ENCODE measurements at places on chromosomes 3 and 15. TPM values are rescaled to one million over a fixed set of nuclear protein-coding genes. Genes with fewer than 3 reads are reported as not detected.

DNA sequence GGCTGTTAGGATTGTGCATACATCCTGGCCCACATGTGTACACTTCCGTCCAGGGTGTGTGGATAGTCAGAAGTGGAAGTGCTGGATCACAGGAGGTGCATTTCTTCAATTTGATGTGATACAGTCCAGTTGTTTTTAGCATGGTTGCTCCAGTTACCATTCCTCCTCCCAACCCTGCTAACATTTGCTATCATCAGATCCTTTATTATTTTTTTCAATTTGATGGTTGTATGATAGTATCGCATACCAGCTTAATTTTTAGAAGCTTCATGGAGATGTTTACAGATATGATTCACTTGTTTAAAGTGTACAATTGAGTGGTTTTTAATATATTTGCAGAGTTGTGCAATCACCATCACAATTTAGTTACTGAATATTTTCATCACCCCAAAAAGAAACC lies 202.7 kb downstream of the ITPR1 start:
- H3K4me3 ChIP-seq: no peak overlapping the region
- H3K27me3 ChIP-seq: no peaks in the 10 kb centered on the region
- H3K4me1 ChIP-seq: peaks cover 21% of the 10 kb centered on the region
- peaks cover 10% of the 10 kb centered on the region for H3K36me3 ChIP-seq
- peak; percentile 10 for DNase-seq

- H3K4me3 ChIP-seq: no peak overlapping the region
- no peaks in the 10 kb centered on the region for H3K27me3 ChIP-seq
- no peaks in the 10 kb centered on the region for H3K4me1 ChIP-seq
- 0 out of 2 replicates have a peak, but pooled peaks cover 5% of the 10 kb centered on the region for H3K36me3 ChIP-seq
- H3K27ac ChIP-seq: no peak overlapping the region
- no peak for DNase-seq
Observed at GRCh38 chr15:92232876-92233275, 160.8 kb upstream of the ST8SIA2 start.

GRCh38 chr15:57324590-57324890 lies 51.8 kb upstream of the CGNL1 start:
- peaks cover 9% of the 10 kb centered on the region for H3K27me3 ChIP-seq
- peaks cover 36% of the 10 kb centered on the region for H3K4me1 ChIP-seq
- no peak overlapping the region for H3K27ac ChIP-seq
- no peak overlapping the region for H3K4me3 ChIP-seq
- DNase-seq: no peak
- no peaks in the 10 kb centered on the region for H3K36me3 ChIP-seq

DNA sequence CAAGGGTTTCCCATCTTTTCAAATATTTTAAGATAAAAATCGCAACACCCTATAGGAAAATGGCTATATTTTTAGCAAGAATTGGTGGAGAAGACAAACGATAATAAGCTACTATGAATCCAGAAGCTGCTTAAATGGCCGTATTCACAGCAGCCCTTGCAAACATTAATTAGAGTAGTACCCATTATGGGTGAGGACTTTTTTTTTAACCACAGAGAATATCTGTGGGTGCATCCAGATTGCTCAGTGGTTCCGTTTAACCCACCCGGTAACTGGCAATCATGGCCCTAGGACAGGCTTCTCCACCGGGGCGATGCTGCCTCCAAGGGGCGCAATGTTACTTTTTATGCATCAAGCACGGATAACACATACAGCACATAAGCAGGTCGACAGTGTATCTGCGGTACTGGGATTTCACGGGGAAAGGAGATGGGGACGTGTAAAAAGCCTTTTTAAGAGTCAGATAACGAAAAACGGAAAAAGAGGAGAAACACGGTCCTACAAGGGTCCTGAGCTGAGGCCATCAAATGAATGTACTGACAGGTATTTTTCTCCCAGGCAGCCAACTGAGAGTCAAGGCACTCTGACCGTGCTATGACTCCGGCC lies 968 bp upstream of the TMEM266 start:
- H3K27ac ChIP-seq: no peak overlapping the region
- peaks cover 12% of the 10 kb centered on the region for H3K4me1 ChIP-seq
- DNase-seq: no peak
- H3K27me3 ChIP-seq: peaks cover 58% of the 10 kb centered on the region
- no peaks in the 10 kb centered on the region for H3K36me3 ChIP-seq

- no peak for DNase-seq
- H3K4me3 ChIP-seq: no peak overlapping the region
- no peaks in the 10 kb centered on the region for H3K36me3 ChIP-seq
- H3K27ac ChIP-seq: no peak overlapping the region
- no peaks in the 10 kb centered on the region for H3K4me1 ChIP-seq
Observed at GRCh38 chr3:163315786-163316185, 1762.5 kb downstream of the SI start.

DNA sequence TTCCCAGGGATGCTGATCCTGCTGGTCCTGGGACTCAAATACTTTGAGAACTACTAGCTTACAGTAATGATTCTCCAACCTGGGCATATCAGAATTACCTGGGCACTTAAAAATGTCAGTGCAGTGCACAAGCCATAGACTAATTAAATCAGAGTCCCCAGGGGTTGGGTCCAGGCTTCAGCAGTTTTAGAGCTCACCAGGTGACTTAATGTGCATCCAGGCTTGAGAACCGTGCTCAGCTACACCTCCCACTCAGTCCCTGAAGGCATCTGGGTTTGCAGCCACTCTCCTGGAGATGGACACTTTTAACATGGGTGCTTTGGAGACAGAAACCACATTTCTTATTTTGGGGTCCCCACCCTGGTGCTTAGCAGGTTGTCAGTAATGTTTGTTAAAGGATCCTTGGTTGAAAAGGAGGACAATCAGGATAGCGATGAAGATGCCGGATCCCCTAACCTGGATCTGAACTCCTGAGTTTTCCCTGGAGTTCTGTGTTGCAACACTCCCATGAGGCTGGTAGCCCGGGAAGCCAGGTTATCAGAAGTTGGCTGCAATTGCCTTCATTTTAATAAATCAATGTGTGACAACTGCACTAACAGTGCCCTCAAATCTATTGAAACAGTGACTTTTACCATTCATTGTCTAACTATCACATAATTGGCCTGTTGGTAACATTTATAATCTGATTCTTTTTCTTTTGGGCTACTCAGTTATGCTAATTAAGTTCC lies 48.1 kb downstream of the BFSP2 start:
- DNase-seq: no peak
- no peak overlapping the region for H3K27ac ChIP-seq
- H3K4me1 ChIP-seq: peaks cover 24% of the 10 kb centered on the region
- H3K36me3 ChIP-seq: no peaks in the 10 kb centered on the region
- H3K27me3 ChIP-seq: peaks cover 25% of the 10 kb centered on the region

DNA sequence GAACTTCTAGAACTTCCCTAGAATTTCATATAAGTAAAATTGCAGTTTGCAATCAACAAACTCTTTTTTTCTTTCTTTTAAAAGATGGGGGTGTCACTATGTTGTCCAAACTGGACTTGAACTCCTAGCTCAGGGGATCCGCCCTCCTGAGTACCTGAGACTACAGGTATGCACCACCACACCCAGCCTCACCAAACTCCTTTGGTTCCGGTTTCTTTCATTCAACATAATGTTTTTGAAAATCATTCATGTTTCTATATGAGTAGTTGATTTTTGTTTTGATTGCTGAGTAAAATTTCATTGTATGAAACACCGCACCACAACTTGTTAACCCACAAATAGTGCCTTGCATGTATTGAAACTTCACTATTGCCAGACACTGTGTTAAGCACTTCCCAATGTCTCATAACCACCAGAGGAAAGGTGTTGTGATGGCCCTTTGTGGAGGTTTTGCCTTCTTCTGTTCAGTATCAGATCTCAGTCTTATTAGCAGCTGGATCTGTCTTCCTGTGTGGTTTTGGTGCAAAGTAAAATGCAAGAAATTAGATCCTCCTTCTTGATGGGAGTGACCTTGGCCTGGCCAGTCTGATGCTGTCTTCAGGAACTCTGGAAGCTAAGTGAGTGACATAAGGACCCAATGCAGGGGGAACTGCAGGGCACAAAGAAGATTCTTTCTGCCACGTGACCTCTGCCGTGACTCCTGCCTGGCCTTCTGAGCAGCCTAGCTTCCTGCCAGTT lies 78.8 kb upstream of the UBE2E1 start:
- no peak overlapping the region for H3K27ac ChIP-seq
- no peaks in the 10 kb centered on the region for H3K27me3 ChIP-seq
- DNase-seq: no peak
- no peak overlapping the region for H3K4me3 ChIP-seq
- H3K36me3 ChIP-seq: no peaks in the 10 kb centered on the region
- peaks cover 42% of the 10 kb centered on the region for H3K4me1 ChIP-seq

- no peaks in the 10 kb centered on the region for H3K36me3 ChIP-seq
- no peak for DNase-seq
- no peak overlapping the region for H3K4me3 ChIP-seq
- no peaks in the 10 kb centered on the region for H3K27me3 ChIP-seq
Observed at GRCh38 chr3:129116482-129116946, 5.1 kb downstream of the RAB43 start.

GRCh38 chr15:70512772-70513362 lies 250.5 kb downstream of the UACA start:
- H3K4me1 ChIP-seq: peaks cover 23% of the 10 kb centered on the region
- peaks cover 14% of the 10 kb centered on the region for H3K27me3 ChIP-seq
- no peak overlapping the region for H3K4me3 ChIP-seq
- peaks cover 21% of the 10 kb centered on the region for H3K36me3 ChIP-seq
- peak; percentile 45 for DNase-seq

DNA sequence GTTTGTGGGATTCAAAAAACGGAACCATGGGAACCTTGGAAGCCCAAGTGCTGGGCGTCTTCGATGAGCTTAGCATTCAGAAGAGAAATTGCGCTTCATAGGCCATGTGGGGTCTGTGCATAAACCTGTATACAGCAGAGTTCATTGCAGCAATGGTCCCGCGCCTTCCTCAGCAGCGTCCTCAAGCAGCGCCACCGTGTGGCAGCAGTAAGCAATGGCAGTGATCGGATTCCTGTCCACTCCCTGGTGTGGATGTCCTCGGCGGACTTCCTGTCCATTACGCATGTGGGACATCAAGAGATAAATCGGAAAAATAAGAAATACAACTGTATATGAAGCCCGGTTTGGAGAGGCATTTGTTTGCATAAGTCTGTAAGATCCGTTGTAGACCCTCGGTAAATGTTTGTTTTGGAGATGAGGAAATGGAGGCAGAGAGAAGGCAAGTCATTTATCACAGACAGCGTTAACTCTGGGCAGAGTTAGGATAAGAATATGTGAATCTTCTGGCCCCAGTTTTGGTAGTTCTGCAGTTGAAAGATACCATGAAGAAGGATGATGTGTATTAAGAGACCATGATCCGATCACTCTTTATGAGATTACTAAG lies 57.7 kb downstream of the CNTN4 start:
- no peak for DNase-seq
- no peak overlapping the region for H3K27ac ChIP-seq
- H3K4me1 ChIP-seq: no peaks in the 10 kb centered on the region
- H3K36me3 ChIP-seq: no peaks in the 10 kb centered on the region
- peaks cover 2% of the 10 kb centered on the region for H3K27me3 ChIP-seq

DNA sequence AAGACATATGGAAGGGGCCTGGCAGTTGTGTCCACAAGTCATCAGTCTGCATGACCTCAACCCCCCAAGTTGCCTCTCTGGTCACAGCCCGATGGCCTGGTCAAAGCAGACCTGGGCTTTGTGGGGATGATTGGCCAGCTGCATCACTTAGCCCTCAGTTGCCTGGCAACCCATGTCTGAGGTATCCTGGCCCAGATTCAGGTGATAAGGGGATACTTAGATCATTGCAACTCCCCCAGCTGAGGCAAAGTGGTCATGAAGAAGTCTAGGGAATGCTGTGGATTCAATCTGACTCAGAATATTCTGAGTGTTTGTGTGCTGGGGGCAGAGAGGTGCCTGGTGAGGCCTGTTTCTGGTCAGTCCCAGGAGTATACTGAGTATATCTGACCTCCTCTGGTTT lies 5.0 kb downstream of the GPR156 start:
- H3K36me3 ChIP-seq: no peaks in the 10 kb centered on the region
- no peak overlapping the region for H3K27ac ChIP-seq
- peaks cover 12% of the 10 kb centered on the region for H3K4me1 ChIP-seq
- peaks cover 36% of the 10 kb centered on the region for H3K27me3 ChIP-seq
- no peak overlapping the region for H3K4me3 ChIP-seq

DNA sequence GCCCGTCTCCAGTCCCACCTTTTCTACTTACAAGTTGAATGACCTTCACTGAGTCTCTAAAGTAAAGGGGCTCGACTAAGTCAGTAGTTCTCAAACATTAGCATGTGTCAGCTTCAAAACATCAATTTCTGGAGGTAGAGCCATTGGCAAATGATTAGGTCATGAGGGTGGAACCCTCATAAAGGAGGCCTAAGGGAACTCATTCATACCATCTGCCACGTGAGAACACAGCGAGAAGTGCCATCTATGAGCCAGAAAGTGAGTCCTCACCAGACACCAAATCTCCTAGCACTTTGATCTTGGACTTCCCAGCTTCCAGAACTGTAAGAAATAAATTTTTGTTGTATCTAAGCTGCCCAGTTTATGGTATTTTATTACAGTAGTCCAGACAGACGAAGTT lies 129.8 kb downstream of the MEX3B start:
- peaks cover 4% of the 10 kb centered on the region for H3K36me3 ChIP-seq
- no peaks in the 10 kb centered on the region for H3K27me3 ChIP-seq
- no peaks in the 10 kb centered on the region for H3K4me1 ChIP-seq
- H3K4me3 ChIP-seq: no peak overlapping the region
- no peak for DNase-seq
- no peak overlapping the region for H3K27ac ChIP-seq

- no peak for DNase-seq
- H3K4me1 ChIP-seq: no peaks in the 10 kb centered on the region
- H3K27ac ChIP-seq: no peak overlapping the region
- H3K36me3 ChIP-seq: no peaks in the 10 kb centered on the region
Observed at GRCh38 chr15:98394546-98394945, 253.8 kb upstream of the IGF1R start.

LAMB2 gene
- total RNA-seq: 468 TPM

OXSR1 gene
- total RNA-seq: 48.5 TPM

PRSS50 gene
- total RNA-seq: not detected

MYO1E gene
- 130 TPM for total RNA-seq

Measured in HFFc6 (cell line).